ENCODE measurements at places on chromosomes 6 and 20.

DNA sequence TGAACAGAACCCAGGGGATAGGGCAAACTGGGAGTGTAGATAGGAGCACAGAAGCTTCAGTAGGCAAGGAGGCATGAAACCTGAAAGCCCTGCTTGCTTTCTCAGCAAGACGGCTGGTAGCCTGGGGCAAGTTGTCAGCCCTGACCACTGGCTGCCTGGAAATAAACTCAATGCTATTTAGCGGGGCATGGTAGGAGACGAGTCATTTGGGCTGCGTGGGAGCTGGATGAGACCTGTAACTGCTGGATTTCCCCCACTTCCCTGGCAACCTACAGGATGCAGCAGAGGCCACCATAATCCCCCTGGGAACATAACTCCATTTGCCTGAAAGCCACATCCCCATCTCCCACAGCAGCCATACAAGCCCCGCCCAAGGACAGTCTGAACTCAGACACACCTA, 332.6 kb upstream of the TBX18 start:
- no peak for DNase-seq

GRCh38 chr6:108693430-108694154, 132.9 kb downstream of the FOXO3 start:
- no peak for DNase-seq

- DNase-seq = no peak
Measured at GRCh38 chr20:36063916-36064657, 90.5 kb upstream of the EPB41L1 start.

DNA sequence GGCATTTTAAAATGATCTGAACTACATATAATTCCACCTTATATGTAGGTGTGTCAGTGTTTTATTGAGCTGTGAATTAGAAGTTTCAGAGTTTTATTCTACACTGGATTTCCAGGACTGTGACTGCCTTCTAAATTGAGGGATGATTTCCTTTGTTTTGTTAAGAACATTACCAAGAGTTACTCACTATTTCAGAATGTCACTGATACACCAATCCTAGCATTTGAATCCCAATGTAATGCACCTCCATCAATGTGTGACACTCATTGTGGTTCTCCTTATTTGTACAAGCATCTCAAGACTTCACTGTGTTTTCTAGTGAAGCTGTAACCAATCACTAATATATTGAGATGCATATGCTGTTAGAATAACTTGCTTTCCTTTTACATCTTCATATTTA, 86.8 kb downstream of the PLCB1 start:
- no peak for DNase-seq

GRCh38 chr6:145279993-145280392, 455.3 kb downstream of the EPM2A start:
- no peak for DNase-seq

- peak; percentile 26 for DNase-seq
Measured at GRCh38 chr6:129370268-129370916, 339.6 kb downstream of the ARHGAP18 start.

DNA sequence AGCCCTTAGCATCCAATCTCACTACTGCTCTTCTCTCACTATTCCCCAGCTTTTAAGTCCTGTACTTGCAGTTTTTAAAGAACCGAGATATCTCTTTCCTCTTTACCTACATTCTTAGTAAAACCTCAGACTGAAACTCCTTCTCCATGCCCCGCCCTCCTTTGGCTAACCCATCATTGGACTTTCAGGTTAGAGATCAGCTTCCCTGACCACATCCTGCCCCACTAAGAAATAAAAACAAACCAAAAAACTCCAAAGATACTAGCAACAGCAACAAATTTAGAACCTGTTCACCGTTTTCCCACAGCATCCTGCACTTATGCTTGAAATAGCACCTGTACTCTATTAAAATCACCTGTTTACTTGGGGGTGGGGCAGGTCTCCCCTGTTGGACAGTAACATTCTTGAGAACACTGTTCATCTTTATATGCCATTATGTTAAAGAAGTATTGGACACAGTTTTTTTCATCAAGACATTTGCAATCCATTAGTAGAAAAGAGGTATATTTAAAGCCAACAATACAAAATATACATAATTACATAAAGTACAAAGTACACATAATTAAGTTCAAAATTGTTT, 16.3 kb upstream of the SMAP1 start:
- peak; percentile 28 for DNase-seq

DNA sequence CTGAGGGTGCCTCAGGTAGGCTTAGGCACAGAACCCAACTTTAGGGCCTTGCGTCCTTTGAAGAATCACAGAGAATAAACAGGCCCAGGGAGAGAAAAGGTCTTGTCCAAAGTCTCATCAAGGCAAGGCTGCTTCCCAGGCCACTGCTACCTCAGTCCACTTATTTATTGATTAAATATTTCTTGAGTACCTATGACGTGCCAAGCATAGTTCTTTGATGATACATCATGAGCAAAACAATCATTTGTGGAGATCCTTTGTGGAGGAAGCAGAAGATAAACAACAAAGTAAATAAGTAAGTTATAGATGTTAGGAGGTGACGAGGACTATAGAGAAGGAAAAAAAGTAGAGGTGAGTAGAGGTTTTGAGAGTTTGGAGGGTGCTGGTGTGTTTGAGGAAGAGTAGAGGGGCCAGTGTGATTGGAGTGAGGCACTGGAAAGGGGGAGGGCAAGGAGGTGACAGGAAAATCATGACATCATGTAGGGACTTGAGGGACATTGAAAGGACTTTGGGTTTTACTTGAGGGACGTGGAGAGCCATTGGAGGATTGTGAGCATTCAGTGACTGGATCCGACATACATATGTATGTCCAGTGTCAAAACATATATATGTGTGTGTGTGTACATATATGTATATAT, 14.1 kb upstream of the CHMP4B start:
- DNase-seq = no peak

- no peak for DNase-seq
Measured at GRCh38 chr6:155985660-155986138, 530.1 kb upstream of the NOX3 start.

DNA sequence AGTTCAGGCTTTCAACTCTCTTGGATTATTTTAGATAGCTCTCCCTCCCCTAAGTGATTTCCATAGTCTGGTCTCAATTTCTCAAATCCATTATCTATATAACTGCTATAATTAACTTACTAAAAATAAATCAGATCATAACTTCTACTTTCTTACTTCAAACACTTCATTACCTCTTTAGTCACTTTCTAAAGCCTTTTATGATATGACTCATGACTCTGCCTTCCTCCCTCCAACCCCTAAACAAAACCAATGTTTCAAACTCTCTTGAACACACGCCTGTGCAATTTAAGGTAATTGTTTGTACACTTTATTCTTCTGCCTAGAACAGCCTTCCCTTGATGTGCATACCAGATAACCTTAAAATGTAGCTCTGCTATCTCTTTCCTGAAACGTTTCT, 100.5 kb downstream of the LMBRD1 start:
- no peak for DNase-seq

- no peak for DNase-seq
Measured at GRCh38 chr6:21608601-21609000, 15.1 kb downstream of the SOX4 start.

GRCh38 chr20:48456366-48457192, 371.2 kb downstream of the PREX1 start:
- no peak for DNase-seq

DNA sequence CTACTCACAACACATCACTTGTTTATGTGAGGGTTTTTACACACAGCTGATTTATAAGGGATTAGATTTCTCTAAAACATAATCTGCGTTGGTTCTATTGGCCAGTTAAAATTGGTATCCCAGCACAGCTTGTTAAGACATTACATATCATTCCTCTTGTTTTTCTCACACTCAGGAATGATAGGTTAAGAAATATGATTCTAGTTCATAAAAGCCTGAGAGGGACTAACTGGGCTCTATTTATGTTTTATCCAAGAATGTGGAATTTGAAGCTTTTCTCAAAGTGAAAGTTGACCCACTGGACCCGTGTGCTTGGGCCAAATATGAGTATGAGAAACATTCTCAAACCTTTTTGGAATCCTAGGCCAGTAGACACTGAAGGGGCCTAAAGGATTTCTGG, 117.3 kb downstream of the TMEM170B start:
- DNase-seq = no peak

DNA sequence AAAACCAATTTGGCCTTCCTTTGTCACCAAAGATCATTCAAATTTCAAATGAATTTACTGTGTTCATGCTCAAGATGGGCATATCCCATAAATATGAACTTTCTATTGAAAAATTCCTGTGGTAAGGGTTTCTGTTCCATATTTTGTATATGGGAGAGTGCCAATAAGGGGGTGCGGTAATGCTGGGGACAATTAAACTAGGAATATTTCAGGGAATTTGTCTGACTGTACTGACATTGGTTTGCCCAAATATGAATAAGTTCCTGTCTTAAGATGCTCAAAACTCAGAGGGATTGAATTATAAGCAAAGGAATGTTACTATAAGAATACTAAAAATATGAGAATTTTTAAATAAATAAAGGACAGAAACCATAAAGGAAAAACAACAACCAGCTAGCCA, 553.0 kb upstream of the MARCKS start:
- no peak for DNase-seq

DNA sequence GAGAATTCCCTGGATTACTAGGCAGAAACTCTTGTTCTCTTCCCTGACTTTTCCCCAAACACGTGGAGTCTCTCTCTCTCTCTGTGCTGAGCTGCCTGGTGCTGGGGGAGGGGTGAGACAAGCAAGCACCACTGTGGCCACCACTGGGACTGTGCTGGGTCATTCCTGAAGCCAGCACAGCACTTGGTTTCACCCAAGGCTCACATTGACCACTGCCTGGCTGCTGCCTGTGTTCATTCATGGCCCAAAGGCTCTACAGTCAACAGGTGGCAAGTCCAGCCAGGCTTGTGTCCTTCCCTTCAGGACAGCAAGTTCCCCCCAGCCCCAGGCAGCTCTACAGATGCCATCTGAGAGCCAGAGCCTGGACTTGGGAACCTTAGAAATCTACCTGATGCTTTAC, 92.2 kb downstream of the CTNNBL1 start:
- DNase-seq = no peak

GRCh38 chr6:168033791-168034190, 36.3 kb downstream of the KIF25 start:
- no peak for DNase-seq

DNA sequence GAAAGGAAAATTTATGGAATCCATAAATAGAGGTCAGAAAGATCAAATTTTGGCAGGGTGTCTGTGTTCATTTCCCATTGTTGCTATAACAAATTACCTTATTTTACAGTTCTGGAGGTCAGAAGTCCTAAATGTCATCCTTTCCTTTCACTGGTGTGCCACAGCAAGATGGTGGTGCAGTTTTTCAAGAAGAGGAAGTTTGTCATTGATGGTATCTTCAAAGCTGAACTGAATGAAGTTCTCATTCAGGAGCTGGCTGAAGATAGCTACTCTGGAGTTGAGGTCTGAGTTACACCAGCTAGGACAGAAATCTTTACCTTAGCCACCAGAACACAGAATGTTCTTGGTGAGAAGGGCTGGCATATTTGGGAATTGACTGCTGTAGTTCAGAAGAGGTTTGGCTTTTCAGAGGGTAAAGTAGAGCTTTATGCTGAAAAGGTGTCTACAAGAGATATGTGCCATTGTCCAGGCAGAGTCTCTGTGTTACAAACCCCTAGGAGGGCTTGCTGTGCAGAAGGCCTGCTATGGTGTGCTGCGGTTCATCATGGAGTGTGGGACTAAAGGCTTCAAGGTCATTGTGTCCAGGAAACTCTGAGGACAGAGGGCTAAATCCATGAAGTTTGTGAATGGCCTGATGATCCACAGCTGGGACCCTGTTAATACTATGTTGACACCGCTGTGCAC, 7.2 kb upstream of the CCNC start:
- no peak for DNase-seq

DNA sequence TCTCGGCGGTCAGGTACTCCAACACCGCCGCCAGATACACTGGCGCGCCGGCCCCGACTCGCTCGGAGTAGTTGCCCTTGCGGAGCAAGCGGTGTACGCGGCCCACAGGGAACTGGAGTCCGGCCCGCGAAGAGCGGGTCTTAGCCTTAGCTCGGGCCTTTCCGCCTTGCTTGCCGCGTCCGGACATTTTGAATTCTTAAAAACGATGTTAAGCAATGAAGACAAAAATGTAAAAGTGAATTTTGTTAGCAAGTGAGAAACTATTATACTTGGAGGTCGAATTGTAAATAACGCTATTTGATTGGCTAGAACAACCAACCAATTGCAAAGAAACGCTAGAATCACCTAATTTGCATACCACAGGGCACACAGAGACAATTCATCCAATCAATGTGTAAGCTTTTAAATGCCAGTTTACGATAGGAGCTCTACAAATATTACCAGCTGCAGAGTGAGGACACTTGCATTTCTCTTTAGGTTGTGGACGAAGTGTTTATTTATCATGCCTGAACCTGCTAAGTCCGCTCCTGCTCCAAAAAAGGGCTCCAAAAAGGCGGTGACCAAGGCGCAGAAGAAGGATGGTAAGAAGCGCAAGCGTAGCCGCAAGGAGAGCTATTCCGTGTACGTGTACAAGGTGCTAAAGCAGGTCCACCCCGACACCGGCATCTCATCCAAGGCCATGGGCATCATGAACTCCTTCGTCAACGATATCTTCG, 112.0 kb downstream of the HFE start:
- no peak for DNase-seq

GRCh38 chr6:107957308-107957908, 600 bp downstream of the SEC63 start:
- DNase-seq = peak; percentile 61

DNA sequence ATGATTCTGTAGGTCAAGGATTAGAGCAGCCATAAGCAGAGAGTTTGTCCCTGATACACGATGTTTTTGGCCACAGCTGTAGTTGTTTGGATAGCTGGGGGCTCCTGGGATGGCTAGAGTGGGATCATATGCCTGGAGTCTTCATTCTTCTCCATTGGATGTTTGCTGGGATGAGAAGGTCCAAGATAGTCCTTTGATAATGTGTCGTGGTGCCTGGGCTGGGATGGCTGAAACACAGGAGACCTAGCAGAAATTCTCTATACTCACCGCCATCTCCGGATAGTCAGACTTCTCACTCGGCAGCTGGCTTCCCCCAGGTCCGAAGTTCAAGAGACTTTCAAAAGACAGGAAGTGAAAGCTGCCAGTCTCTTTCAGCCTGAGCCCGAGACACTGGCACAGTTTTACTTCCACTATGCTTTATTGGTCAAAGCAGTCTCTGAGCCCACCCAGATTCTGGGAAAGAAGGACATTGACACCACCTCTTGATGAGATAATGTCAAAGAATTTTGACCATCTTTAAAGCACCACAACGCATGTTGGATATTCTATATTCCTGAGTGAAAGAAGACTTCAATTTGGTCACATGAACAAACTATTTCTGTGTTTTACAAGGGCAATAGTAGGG, 16.0 kb downstream of the MARCKS start:
- DNase-seq = no peak

GRCh38 chr6:167152862-167153261, 4.9 kb downstream of the GPR31 start:
- no peak for DNase-seq

All from stimulated activated CD4-positive, alpha-beta T cell treated with anti-CD3 and anti-CD28 coated beads, TNF-alpha, amount 100 ng/mL, for 24 hours (primary cell).